Naive thymus-derived CD4-positive, alpha-beta T cell (primary cell): ENCODE measurements at places on chromosomes 7 and 10. TPM values are rescaled to one million over a fixed set of nuclear protein-coding genes. Genes with fewer than 3 reads are reported as not detected.

Gene SLC18A2
- 0.71 TPM for polyA plus RNA-seq

Gene DGKB
- not detected for polyA plus RNA-seq

Gene SH2D4B
- not detected for polyA plus RNA-seq

Gene RET
- polyA plus RNA-seq = not detected

Gene CTAGE8
- 0.52 TPM for polyA plus RNA-seq

Gene SPOCK2
- polyA plus RNA-seq = 200 TPM

Gene STMP1
- 64.4 TPM for polyA plus RNA-seq
